Activated T-helper 1 cell treated with Interleukin-2 at 50 U/mL for 16 hours (primary cell): ENCODE measurements at places on chromosomes 1 and 21.

DNA sequence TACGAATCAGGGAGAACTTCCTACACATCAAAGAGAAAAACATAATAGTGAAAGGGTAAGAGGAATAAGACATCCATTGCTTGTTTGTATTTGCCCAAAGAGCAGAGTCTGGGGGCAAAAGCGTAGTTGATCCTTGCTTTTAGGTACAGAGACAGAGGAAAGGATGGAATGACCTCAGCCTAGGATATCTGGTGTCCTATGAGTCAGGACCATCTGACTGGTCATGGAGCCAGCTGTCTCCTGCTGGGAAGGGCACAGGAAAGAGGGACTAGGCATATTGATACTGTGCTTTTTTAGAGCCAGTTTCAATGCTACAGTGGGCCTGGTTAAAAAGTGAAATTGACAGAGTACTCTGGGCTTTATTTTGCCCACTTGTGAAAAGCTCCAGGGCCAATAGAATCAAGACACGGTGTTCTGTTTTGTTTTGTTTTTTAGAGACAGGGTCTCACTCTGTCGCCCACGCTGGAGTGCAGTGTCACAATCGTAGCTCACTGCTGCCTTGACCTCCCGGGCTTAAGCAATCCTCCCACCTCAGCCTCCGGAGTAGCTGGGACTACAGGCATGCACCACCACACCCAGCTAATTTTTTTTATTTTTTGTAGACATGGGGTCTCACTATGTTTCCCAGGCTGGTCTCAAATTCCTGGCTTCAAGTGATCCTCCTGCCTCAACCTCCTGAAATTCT, 3.2 kb downstream of the PLEKHO1 start:
- no peak for DNase-seq

GRCh38 chr1:58739856-58740466, 40.1 kb upstream of the MYSM1 start:
- DNase-seq: no peak

DNA sequence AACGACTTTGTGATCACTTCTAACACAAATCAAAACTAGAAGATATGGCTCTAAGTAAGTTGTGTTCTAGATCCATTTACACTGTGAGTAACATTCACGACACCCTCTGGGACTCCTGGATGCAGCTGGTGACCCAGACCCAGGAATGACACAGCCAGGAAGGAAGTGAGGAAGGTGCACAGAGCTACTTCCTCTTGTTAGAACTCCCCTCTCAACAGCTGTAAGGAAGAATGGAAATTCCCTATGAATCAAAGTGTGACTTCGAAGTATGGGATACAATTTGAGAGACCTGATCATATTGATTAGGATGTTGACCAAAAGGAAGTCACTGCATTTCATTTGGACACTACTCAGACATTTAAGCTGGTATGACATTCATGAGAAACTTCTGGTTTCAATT, 185.3 kb downstream of the NRIP1 start:
- no peak for DNase-seq

- no peak for DNase-seq
Observed at GRCh38 chr21:44980562-44981489, 41.0 kb downstream of the SLX9 start.

- DNase-seq: no peak
Observed at GRCh38 chr1:13951793-13952751, 252.1 kb downstream of the PRDM2 start.

- no peak for DNase-seq
Observed at GRCh38 chr1:217953922-217954321, 322.8 kb downstream of the SPATA17 start.

DNA sequence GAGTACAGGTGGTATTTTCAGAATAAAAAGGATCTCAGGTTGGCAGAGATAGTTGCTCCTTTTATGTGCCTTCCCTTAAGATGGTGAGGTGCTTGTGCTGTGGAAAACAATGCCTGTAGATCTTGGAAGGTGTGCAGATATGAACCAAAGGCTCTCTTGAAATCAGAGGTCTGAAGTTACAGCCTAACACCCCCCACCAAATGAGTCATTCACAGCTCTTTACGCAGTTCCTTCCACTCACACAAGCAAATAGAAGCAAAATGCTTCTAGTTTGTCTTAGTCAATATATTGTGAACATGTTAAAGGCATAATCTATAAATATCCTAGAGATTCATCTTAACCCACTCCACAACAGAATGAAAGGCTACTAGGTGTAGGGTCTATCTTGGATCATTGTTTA, 128.9 kb upstream of the NR5A2 start:
- DNase-seq: no peak

- no peak for DNase-seq
Observed at GRCh38 chr1:217010253-217010652, 287.0 kb upstream of the ESRRG start.

GRCh38 chr1:242546849-242547729, 22.6 kb upstream of the PLD5 start:
- no peak for DNase-seq

GRCh38 chr1:75771978-75772377, 14.1 kb upstream of the RABGGTB start:
- DNase-seq: no peak

DNA sequence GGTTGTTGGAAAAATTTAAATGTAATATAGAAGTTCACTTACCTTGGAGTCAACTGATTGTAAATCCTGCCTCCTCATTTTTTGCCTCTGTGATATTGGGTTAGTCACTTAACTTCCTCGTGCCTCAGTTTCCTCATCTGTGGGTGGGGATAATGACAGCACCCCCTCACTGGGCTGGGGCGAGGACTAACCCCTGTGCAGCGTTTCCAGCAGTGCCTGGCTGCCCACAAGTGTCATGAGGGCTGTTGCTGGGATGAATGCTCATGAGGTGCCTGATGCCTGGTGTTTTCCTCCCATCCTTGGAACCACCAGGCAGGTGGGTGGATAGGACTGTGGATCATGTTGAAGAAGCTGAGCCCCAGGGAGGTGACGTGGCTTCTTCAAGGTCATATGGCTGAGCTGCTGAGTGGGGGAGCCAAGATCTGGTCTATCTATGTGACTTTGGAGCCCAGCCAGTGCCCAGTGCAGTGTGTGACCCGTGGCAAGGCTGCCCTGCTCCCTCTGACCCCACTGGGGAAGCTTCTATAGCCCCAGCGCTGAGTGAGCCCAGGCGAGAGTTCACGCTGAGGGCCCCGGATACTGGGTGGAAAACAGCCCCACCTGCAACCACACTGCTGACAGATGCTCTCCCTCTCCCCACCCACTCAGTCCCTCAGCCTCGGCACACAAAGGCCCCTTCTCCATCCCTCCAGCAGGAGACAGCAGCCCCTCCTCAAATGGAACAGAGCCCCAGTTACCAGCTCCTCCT, 446.0 kb downstream of the PTPRU start:
- no peak for DNase-seq

- no peak for DNase-seq
Observed at GRCh38 chr21:28687586-28687985, 305.1 kb downstream of the LTN1 start.

GRCh38 chr1:247089616-247090375, 11.2 kb upstream of the ZNF670 start:
- DNase-seq: no peak

DNA sequence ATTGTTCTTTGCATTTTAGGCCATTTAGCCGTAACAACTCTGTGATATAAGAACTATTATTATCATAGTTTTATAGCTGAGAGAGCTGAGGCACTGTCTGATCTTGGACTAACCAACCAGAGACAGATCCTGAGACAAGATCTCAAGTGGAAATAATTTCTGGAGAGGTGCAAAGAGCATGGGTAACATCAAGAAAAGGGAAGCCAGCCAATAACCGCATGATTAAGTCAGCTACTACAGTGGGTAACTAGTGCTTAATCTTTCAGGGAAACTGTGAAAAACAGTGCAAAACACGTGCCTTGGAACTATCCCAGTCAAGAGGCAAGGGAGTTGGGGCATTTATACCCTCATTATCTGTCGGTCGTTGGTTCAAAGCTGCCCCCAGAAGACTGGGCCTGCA, 105.8 kb downstream of the OMA1 start:
- no peak for DNase-seq

GRCh38 chr21:43211072-43211759, 42.4 kb downstream of the CRYAA start:
- no peak for DNase-seq

DNA sequence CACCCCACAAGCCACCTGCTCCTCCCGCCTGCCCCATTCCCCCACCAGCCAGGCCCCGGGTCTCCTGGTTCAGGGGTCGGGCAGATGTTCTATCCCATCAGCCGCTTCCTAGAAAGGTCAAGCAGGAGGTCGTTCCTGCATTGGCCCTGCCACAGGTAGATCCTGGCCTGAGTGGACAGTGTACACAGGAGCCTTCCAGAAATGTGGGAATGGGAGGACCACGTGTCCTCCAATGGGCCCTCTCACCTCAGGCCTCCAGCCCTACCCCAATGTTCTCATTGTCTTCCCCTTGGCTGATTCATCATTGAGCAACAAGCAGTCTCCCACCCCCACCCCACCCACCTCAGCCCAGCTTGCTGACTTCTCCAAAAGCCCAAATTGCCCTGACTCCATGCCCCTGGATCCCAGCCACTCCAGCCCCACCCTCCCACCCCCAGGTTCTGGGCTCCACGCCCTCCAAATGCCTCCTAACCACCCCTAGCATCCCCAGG, 2.1 kb downstream of the S100A16 start:
- DNase-seq: no peak

DNA sequence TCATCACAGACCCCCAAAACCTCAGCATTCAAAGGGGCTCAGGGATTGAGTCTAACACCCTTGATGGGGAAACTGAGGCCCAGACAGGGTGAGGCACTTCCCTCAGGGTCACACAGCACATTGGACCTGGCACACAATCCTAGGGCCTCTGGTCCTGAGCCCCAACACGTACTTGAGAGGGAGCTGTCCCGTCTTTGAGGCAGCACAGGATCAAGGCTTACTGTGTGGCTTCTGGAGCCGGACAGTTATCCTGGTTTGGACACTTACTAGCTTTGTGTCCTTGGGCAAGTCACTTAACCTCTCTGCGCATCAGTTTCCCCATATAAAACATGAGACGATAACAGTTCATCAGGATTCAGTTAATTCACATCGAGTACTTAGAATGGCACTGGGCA, 26.5 kb downstream of the RUNX3 start:
- DNase-seq: no peak

GRCh38 chr1:70930062-70930461, 117.6 kb downstream of the PTGER3 start:
- no peak for DNase-seq

- no peak for DNase-seq
Observed at GRCh38 chr1:167711797-167712196, 10.0 kb upstream of the MPZL1 start.

DNA sequence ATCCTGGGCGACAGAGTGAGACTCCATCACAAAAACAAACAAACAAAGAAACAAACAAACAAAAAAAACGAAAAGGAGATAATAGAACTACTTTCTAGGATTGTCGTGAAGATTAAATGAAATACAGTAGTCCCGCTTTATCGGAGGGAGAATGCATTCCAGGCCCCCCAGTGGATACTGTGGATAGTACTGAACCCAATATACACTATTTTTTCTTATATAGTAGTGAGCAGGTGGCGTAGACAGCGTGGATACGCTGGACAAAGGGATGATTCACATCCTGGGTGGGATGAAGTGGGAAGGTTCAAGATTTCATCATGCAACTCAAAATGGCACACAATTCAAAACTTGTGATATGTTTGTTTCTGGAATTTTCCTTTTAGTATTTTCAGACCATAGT, 8.0 kb downstream of the SLC35F3 start:
- no peak for DNase-seq

- no peak for DNase-seq
Observed at GRCh38 chr1:230277201-230278025, 148.7 kb downstream of the PGBD5 start.

GRCh38 chr1:96259399-96259798, 462.2 kb upstream of the PTBP2 start:
- DNase-seq: no peak

- DNase-seq: no peak
Observed at GRCh38 chr1:244154872-244155531, 103.9 kb downstream of the ZBTB18 start.

DNA sequence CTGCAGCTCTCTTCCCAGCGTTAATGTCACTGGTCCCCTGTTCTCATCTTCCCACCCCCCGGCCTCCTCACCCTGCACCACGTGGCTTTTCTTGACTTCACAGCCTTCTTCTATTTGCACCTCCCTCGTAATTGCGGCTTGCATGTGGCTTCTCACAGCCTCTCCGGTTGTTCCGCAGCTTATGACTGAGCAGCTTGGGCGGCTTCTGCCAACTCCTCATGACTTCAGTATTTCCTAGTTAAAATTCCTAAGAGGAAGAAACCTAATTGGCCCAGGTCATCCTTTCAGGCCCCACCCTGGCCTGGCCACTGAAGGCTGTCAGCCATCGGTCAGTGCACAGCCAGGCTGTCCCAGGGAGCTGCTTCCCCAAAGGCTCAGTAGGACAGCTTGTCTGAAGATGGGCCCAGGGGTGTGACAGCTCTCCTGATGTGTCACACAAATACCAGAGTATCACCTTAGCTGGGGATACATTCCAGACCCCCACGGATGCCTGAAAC, 8.6 kb upstream of the RERE start:
- no peak for DNase-seq

DNA sequence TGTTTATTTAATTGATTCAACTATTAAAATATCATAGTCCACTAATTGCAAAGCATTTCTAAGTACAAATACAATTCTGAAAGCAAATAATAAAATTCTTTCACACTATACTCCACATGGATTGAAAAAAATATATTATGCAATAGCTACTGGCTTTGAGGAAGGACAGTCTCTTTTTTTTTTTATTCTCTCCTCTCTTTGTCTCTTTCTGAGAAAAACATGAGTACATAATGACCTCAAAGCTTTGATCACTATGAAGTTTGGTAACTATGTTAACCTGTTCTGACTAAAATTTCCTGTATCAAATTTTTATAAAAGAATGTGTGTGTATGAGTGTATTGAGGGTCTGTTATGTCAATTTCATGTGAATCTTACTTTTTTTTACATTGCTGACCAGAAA, 96.2 kb downstream of the RGS2 start:
- no peak for DNase-seq

- peak; percentile 32 for DNase-seq
Observed at GRCh38 chr21:34129039-34129891, 55.9 kb downstream of the MRPS6 start.

DNA sequence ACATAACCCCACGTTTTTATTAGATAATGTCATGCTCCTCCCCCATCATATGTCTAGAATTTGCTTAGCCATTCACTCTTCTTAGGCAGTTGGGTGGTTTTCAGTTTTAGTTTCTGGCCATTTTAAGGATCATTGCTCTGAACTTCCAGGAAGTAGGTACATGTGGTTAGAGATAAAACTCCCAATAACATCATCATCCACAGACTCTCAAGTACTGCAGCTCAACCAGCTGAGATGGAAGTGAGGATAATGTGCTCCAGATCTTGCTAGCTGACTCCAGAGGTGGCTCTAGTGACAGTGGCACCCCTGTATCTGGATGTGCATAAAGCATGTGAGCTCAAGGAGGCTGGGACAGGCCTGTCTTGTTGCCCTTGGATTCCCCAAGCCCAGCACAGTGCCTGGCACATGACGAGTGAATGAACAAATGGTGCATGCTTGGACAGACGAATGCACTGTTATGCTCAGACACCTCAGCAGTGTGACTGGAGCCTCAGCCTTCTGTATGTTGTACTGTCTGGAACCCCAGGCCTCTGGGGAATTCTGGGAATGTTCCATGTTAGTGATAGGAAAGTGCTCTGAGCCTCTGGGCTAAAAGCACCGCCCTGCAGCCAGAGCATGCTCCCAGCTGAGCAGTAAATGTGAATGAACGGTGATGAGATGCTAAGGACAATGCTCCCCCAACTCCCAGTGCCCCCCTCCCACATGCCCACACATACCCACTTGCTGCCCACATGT, 16.4 kb upstream of the KCNN3 start:
- no peak for DNase-seq
